ENCODE measurements at places on chromosomes 7 and 10.

GRCh38 chr10:3782146-3782450 is 2.9 kb downstream of the KLF6 start:
- DNase-seq, result peak; percentile 52

GRCh38 chr7:47080816-47081215 is 501.1 kb downstream of the TNS3 start:
- no peak for DNase-seq

DNA sequence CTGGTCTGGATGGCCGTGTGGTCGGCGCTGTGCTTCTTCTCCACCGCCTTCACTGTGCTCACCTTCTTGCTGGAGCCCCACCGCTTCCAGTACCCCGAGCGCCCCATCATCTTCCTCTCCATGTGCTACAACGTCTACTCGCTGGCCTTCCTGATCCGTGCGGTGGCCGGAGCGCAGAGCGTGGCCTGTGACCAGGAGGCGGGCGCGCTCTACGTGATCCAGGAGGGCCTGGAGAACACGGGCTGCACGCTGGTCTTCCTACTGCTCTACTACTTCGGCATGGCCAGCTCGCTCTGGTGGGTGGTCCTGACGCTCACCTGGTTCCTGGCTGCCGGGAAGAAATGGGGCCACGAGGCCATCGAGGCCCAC is 1.1 kb downstream of the FZD9 start:
- DNase-seq, result no peak

- no peak for DNase-seq
Measured at GRCh38 chr7:94041529-94041928, 37.4 kb upstream of the BET1 start.

DNA sequence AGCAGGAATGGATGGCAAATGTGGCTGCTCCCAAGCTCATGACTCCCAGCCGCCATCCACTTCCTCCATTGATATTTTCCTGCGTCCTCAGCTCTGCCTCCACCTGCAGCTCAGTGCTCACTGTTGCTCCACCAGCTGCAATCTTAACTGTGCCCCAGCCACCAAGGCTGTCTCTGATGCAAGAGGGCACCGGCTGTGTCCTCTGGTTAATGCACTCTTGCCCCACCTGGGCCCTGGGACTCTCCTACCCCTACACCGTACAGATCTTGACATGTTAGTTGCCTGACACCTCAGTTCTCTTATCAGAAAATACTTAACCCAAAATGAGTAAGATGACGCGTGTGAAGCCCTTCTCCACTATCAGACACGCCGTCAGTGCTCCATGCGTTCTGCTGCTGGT is 45.5 kb upstream of the GPR26 start:
- no peak for DNase-seq

GRCh38 chr7:88399036-88399435 is 92.3 kb upstream of the STEAP4 start:
- DNase-seq, result no peak

DNA sequence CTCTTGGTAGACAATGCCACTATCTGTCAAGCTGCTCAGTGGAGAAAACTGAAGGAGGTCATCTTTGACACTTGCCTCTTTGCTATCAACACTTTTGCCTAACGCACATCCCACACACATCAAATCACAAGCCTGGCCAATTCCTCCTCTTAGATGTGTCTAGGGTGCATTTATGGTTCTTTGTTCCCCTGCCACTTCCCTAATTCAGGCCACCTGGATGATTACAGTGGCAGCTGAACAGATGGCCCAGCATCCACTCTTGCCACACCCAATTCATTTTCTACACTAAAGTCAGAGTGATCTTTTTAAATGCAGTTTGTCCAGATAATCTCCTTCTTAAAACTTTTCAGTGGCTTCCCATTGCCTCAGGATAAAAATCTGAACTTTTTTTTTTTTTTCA is 58.6 kb downstream of the LAMB4 start:
- no peak for DNase-seq

DNA sequence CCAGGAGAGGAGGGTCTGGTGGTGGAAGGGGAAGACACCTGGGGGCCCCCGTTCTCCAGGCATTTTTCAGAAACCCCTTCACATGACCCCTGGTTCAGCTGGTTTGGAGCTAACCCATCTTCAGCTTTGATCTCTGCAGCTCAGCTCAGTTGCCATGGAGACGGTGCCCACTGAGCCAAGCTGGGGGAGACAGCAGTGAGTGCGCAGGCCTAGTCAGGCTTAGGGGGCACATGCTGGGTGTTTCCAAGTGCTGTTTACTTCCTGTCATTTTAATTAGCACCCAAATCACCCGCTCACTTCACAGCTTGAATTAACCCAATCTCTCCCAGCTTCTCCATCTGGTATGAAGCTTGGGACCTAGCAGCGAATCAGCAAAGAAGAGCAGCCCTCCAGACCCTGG is 9.0 kb downstream of the SPOCK2 start:
- DNase-seq, result peak; percentile 57

GRCh38 chr7:12738665-12739064 is 51.2 kb downstream of the ARL4A start:
- DNase-seq, result no peak

- no peak for DNase-seq
Measured at GRCh38 chr10:74949034-74949832, 122.8 kb downstream of the KAT6B start.

GRCh38 chr10:88318803-88319202 is 264.3 kb downstream of the RNLS start:
- no peak for DNase-seq

- no peak for DNase-seq
Measured at GRCh38 chr10:111439034-111439842, 362.4 kb downstream of the ADRA2A start.

DNA sequence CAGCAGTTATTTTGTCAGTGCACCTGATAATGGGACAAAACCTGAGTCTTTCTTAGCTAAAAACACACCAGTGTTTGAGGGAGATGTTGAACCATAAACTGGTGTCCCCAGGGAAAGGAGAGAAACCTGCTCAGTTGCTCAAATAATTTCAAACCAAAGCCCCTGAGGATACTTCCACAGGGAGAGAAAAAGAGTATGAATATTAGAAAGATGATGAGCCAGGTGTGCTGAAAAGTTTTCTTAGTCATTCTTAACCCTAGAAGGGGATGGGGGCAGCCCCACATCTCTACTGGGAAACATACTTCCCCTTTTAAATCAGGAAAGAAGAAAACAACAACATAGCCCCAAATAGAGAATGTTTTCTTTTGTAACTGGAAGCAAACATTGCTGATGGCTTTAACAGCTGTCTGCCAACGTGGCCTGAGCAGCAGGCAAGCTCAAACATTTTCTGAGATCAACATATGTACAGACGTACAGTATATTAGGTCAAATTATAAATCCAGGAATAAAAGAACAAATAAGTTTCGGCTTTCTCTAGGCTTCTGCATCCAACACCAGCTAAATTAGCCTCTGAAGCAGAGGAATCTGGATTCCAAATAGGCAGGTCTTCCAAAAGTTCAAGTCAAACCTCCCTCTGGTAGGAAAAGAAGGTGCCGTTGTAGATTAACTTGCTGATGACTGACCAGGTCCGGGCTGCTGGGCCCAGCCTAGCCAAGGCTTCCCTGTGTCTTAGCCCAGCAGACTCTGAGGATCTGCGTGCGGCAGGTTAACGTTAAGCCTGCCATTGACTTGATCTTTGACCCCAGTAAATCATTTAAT is 30.5 kb upstream of the FBXW4 start:
- DNase-seq, result no peak

DNA sequence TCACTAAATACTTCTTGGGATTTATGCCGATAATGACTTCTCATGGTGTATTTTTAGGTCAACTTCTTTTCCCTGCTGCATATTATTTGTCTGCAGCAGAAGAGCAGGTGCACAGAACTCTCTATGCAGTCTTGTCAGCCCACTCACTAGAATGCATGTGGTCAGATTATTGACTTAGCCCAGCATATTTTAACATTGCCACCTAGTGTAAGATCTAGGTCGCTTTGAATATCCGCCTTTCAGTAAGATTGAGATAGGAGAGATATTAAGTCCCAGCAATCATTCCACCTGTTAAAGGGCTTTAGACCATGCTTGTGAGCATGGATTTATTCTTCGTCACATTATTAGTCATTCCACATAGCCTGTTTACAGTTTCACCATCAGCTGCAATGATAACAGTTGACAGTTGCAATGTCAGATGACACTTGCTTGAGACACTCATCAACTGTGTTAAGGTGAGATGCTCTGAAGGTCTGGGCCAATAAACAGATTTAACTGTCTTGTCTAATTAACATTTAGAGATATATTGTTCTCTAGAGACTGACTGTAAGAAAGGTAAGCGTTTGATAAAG is 491.7 kb downstream of the ARL4A start:
- no peak for DNase-seq

DNA sequence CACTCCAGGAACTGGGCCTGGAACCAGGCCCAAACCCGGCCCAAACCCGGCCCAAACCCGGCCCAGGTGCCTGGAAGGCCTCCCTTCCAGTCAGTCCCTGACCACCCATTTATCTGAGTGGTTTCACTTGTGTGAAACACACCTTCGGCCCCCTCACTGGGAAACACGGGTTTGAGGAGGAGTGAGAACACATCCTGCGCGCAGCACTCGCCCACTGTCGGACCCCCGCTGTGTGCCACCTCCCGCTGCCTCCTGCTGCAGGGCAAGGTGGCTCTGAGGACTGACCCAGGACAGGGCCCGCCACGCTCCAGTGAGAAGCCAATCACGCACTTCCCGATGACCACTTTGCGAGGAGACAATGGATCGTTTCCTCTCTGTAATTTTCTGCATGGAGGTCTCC is 197.5 kb downstream of the BUB3 start:
- no peak for DNase-seq

GRCh38 chr7:68706291-68706690 is 892.0 kb upstream of the AUTS2 start:
- DNase-seq, result no peak

DNA sequence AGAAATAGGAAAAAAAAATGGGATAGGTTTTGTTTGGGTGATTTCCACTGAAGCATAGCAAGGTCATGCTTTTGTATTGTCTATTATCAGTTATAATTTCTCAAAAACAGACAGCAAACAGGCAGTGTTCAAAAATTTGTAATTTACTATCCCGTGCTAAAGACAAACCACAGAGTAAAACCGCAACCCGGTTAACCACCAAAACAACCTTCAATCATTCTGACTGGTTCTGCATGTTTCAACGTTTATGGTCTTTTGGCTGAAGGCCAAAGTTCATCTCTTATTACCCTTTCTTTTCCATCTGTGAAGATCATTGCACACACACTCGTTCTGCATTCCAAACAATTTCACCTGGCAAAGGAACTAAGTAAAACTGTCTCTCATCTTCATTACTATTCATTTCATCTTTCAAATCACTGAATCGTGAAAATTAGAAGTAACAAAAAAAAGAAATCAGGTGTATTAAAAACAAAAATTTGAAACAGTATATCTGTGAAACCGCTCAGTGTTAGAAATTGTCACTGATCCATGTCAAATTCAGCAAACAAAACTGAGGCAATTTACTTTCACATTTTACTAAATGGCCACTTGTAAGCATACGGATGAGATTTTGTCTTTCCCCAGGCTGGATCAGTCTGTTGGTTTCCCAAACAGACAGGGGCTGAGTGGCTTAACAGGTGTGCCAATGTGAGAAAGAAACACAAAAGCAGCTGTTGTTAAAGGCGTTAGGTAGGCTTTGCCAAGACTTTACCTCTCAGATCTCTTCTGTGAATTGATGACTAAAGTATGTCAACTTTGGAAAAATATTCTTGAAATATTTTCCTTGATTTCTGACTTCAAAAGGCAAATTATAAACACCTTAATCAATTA is 539.6 kb downstream of the CNTNAP2 start:
- DNase-seq, result no peak

DNA sequence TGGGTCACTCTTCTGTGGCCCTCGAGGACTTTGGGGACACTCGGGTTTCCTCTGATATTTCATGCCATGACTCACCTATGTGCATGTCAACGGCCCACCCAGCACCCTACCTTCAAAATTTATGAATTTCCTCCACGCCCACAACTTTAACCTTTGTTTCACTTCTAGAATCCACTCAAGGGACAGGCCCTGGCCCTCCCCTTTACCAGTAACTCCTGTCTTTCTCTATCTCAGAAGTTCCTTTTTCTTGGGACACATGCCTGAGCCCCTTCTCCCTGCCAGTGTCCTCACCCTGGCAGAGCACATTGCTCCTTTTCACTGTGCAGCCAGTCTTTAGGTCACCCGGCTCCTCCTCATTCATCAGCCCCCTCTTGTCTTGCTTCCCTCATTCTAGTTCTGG is 282.5 kb upstream of the KLF6 start:
- peak; percentile 32 for DNase-seq

DNA sequence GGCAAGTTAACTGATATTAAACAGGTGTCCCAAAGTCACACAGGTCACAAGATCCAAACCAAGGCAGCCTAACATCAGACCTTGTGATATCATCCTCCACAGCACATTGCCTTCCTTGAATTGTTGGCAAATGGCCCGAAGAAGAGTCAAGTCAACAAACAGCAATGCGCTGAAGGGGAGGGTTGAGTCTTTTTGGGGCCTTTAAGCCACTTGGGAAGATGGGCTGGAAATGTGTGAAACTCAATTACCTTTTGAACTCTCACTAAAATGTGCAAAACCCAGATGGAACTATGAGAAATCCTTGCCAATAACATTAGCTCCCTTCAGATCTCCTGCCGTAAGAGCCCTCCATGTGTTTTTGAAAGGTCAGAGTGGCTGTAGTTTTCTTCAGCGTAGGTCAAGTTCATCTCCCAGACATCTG is 47.9 kb upstream of the STK17A start:
- DNase-seq, result no peak

- DNase-seq, result no peak
Measured at GRCh38 chr10:96267234-96267705, 4.1 kb downstream of the BLNK start.

DNA sequence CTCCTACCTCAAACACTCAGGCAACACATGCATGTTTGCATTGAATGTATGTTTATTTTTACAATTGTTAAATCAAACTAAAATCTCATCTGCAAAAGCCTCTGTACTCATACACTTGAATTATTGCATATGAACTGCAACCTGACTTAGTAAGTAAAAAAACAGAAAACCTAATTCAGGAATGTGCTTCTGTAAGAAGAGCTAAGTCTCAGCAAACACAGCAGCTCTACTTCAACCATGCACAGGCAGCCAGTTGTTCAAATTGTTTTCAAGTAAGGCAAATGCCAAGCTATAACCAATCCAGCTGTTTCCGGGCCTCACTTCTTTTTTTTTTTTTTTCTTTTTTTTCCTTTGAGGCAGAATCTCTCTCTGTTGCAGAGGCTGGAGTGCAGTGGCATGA is 93.5 kb upstream of the MALRD1 start:
- DNase-seq, result no peak

- DNase-seq, result no peak
Measured at GRCh38 chr7:156626220-156626895, 14.2 kb upstream of the RNF32 start.

DNA sequence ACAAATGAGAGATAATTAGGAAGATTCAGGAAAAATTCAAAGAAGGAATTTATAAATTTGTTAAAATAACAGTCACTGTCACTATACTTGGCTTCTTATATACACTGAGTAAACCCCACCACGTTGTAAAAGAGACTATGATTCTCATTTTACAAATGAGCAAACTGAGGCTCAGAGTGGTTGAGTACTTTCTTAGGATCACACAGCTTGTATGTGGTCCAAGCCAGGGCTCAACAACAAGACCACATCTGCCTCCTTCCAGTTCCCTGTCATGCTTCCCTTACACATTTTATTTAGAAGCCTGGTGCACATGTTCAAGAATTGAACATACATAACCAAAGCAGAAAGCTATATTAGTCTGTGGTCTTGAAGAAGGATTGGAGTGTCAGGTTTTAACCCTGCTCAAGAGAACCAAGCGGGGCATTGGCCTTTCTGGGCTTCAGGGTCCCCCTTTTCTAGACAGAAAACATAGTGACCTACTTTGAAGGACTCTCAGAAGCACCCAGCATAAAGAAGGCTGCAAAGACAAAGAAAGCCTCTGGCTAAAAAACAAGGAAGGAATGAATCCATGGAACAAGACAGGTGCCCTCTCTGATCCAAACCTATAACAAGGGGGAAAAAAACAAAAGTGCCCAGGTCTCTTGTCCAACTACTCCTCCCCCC is 846 bp downstream of the MRLN start:
- DNase-seq, result no peak

Data from stimulated activated CD4-positive, alpha-beta T cell treated with anti-CD3 and anti-CD28 coated beads, Interleukin-4, amount 100 ng/mL, for 24 hours (primary cell).